HT-29 (cell line): ENCODE measurements at places on chromosomes 13 and 19. TPM values are rescaled to one million over a fixed set of nuclear protein-coding genes. Genes with fewer than 3 reads are reported as not detected.

GAPDHS gene
- total RNA-seq = not detected in 2 replicates

B3GNT3 gene
- total RNA-seq = 44.3 and 49.6 TPM in 2 replicates

C1QTNF9B gene
- total RNA-seq = not detected in 2 replicates

FCGBP gene
- total RNA-seq = 10.1 and 14.8 TPM in 2 replicates

ETV2 gene
- 2.0 and 3.5 TPM in 2 replicates for total RNA-seq

VMAC gene
- 3.5 and 6.0 TPM in 2 replicates for total RNA-seq

CACTIN gene
- 54.7 and 55.5 TPM in 2 replicates for total RNA-seq

DNA sequence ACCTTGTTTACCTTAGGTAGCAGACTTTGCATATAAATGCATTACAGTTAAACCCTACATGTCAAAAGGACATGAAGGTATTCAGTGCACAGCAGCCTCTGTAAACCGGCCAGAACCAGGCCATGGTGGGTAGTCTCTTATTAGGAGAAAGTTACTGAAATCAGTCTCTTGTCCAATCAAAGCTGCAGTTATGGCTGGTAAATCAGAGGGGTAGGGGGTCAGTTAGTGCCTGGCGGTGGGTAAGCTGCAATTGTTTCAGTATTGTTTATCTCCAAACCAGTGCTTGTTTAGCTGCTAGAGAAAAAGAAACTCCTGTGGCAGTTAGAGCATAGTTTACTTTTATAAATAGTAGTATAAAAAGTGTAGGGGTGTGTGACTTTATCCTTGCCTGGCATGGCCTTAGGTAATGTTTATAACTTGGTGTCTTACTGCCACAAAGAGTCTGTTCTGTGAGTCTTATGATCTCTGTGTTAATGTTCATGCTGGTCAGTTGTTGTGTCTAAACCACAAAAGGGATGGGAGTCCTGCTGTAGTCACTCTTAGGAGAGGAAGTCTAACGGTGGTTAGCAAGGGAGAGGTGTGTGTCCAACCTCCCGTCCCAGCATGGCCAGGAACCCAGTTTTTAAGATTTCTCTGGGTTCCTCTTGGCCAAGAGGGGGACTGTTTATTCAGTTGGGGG, 28.0 kb downstream of the CHST8 start:
- no peak for DNase-seq

- no peak for DNase-seq
These were observed 10.9 kb downstream of the EXOC3L2 start for GRCh38 chr19:45234089-45234869.

DNA sequence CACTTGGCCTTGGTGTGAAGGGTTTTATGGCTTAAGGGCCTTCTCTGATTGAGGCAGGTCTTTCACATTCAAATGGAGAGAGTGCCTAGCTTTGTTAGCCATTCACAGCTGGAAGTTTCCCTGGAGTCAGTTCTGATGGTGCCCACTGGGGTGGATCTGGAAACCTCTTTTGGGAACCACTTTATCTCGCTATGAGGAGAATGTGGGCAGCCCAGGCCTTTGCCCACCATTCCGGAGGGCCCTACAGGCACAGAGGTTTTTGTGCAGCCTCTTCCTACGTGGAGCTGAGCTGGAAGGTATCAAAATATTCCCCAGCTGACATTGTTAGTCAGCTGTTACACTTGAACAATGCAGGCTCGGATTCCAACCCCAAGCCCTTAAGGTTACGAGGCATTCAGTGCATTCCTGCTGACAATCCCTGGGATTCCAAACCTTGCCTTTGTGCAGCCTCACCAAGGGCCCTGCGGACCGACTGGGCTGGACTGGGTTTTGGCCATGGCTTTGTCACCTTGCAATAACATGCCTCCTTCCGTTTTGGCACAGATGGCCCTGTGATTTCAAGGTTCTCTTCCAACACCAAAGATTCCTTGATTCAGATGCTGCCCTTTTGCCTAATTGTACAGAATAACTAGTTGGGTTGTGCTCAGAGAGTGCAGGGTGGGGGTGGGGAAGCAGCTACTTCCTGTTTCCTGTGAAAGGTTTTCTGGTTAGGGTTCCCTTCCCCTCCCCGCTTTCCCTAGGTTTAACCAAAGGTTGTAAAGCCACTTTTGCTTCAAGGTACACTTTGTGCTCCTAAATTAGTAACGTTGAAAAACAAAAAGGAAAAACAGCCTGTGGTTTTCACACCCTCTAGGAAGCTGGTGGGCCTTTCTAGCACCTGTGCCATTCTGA, 27.0 kb downstream of the SAE1 start:
- peak; percentile 88 for DNase-seq

- DNase-seq = no peak
These were observed 16.9 kb downstream of the FAM187B start for GRCh38 chr19:35211545-35212230.

DNA sequence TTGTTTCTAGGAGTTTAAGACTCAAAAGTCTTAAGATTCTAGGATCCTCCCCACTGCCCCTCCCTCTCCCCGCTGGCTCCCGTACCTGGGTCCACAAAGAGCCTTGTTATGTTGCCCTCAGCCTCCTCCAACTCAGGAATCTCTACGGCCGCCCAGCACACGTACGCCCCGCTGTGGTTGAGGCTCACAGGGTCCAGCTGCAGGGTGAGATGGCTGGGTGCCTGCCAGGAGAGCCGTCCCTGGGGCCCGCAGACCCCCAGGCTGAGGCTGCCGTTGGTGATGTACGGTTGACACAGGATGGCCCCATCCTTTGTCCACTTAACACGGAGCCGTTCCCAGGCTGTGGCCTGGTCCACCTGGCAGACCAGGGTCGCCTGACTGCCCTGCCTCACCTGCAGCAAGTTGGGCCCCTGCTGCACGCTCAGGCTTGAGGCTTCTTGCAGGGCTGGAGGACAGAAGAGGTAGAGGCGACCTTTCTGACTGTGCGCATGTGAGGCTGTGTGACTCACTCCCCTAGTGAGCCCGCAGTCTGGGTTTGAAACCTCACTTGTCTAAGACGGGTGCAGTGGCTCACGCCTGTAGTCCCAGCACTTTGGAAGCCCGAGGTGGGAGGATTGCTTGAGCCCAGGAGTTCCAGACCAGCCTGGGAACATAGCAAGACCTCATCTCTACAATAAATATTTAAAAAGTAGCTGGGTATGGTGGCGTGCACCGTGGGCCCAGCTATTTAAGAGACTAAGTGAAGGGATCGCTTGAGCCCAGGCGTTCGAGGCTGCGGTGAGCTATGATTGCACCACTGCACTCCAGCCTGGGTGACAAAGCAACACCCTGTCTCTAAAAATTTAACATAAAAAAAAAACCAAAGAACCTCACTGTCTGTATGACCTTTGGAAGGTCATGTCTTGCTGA, 4.0 kb downstream of the TMIGD2 start:
- no peak for DNase-seq

GRCh38 chr19:42627916-42628315, 33.2 kb upstream of the CEACAM8 start:
- no peak for DNase-seq

DNA sequence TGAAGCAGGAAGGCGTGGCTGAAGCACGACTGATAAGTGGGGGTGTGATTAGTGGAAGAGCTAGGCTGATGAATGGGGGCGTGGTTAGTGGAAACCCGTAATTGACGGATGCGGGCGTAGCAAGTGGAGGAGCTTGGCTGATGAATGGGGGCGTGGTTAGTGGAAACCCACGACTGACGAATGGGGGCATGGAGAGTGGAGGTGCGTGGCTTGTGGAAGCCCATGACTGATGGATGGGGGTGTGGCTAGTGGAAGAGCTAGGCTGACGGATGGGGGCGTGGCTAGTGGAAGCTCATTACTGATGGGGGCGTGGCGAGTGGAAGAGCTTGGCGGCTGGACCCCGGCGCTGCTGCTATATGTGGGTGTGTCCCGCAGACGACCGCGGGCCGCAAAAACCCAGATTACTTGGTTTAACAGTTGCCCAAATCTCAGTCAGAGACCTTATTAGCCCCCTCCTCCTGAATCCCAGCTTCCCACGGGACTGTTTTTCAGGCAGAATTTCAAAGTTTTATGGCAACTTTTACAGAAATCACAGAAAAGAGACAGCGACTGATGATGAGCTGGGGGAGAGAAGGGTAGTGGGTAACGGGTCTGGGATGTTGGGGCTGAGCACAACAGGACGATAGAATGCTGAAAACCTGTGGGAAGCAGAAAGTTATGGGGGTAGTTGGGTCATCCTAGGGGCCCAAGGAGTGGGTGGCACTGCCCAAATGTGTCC, 9.0 kb upstream of the MEIS3 start:
- DNase-seq = peak; percentile 95

DNA sequence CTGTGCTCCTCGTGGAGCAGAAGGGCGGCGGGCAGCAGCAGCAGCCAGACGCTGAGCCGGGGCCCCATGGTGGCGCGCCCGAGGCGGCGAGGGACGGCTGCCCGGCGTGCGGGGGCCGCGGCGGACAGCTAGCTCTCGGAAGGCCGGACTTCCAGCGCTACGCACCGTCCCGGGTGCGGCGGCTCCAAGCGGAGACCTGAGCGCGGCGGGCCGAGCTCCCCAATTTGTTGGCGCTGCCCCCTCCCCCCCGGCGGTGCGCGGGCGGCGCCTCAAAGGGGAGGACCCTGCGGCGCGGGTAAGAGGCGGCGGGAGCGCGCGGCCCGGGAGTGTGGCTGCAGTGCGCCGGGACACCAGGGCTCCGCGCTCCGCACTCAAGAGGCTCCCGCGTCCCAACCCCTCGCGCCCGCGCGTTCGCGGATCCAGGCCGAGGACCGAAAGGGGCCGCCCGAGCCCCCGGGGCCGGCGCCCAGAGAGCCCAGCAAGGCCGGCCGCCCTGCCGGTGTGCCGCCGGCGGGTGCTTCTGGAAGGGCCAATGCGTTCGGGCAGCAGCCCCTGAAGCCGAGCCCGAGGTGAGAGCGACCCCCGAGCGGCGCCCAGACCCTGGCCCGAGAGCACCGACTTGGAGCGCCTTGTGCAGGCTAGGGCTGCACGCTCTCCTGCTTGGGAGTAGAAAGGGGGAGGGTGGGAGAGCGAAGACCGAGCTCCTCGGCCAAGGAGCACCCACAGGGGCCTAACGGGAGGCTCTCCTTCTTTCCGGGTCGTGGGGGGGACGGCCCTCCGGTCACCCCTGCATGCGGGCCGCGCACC, at the start of the genes COL4A1 and COL4A2:
TSS of gene COL4A1 (minus strand) at position 198 of the 807 bp plus-strand sequence. CDS start at position 68, 130 bp downstream.
TSS of gene COL4A2 (plus strand) at position 325 of the 807 bp plus-strand sequence. CDS start 620 bp downstream, outside the sequence.
- DNase-seq = no peak

- DNase-seq = no peak
These were observed 259.1 kb downstream of the SLC7A1 start for GRCh38 chr13:29336356-29336755.

- no peak for DNase-seq
These were observed 11.2 kb upstream of the COMP start for GRCh38 chr19:18802354-18802753.

DNA sequence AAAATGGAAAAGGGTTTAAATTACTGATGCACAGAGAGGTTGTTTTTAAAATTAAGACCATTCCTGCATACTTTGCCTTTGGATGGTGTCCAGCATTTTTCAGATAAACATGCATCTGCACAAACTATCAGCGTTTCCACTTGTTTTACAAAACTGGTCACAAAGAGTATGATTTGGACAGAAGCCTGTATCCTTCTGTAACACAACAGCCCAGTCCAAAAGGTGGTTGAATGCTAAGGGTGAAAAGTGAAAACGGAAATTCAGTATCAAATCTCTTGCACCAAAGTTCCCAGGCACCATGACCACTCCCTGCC, 21.7 kb upstream of the DOCK9 start:
- no peak for DNase-seq

- no peak for DNase-seq
These were observed 25.3 kb upstream of the HOMER3 start for GRCh38 chr19:18966307-18966706.

- DNase-seq = no peak
These were observed 30.1 kb downstream of the EPS15L1 start for GRCh38 chr19:16441661-16442162.

DNA sequence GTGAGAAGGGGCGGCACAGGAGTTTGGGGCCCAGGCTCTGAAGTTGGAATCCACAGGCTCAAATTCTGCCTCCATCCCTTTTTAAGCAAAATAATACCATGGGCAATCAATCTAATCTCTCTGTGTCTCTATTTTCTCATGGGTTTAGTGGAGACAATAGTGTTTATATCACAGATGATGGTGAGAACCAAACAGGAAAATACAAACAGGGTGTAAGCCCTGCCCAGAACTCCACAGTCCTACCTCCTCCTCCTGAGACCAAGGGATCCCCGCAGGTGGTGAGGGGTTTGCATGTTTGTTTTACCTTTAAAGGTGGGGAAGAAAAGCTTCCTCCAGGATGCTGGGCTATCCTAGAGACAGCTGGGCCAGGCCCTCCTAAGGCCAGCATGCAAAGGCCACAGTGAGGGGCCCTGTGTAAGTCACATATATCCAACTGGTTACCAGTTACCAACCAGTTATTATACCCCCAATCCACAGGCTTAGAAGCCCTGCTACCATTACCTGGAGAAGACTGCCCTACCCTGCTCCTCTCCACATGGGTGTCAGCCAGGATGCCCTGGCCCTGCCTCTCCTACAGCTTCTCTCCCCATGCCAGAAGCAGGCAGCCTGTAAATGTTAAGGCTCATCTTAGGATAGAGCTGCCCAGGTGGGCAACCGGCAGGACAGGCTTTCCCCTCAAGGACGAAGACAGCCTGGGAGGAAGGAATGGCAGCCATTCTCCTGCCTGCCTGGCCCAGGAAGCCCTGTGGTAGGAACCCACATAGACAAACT, 658.4 kb downstream of the UQCRFS1 start:
- no peak for DNase-seq

DNA sequence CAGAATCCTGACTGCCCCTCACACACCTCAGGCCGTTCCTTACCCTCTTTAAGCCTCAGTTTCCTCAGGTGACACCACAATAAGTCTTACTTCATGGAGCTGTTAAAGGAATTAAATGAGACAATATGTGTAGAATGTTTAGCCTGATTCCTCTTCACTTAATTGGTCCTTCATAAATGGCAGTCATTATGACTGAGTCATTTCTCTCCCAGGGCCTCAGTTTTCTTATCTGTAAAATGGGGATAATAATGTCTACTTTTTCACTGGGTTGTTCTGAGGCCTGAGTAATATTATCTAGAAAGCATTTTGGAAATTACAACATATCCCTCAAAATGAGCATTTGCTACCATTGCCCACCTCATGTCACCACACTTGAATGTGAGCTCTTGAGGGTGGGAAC, 21.6 kb downstream of the POU2F2 start:
- no peak for DNase-seq

DNA sequence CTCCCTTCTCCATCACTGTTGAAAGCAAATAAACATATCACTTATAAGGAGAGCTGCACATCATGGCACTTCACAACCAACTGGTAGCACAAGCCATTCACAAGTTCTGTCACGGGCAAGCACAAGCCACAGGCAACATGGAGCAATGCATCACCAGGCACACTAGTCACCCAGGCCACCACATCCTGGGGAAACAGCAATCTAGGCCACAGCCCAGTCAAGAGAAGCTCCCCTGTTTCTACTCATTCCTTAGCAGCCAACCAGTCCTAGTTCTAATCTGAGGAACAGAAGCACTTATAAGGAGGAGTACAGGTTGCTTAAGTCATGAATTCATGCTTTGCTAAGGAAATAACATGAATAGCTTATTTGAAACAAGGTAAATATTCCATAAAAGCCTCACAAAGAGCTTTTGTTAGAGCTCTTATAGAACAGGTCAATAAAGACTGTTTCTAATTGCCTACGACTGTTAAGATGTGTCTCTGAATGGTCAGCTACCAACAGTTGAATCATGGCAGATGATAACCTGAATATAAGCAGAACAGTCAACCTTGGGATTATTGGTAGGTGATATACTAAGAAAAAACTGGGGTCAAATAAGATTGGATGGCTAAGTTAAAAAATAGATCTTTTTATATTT, 169.0 kb downstream of the TBC1D4 start:
- DNase-seq = no peak
